Mucosa of descending colon (tissue), 3 donors: ENCODE measurements at places on chromosomes 3 and 15. TPM values are rescaled to one million over a fixed set of nuclear protein-coding genes. Genes with fewer than 3 reads are reported as not detected.
A peak's percentile ranks its signal among the peaks of the same experiment; 100 is the strongest.

DNA sequence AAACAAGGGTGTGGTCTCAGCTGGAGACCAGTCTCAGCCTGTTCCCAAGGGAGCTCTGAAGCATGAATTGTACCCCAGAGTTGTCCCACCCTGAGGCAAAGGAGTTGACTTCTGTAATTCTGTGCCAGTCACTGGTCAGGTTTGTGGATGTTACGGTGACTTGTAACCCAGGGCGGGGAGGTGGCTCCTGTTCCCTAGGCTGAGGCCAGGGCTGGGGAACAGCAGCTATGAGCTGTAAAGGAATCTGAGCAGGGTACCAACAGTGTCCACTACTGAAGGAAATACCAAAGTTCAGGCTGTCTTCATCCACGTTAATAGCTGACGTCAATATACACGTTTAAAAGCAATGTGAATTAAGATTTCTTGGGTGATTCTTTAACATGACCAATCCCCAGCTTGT is 266.2 kb downstream of the ABHD5 start:
- DNase-seq = no peak

- DNase-seq = peak; percentile 68
These were observed at the start of gene LTK for GRCh38 chr15:41513506-41514227. TSS of gene LTK (minus strand) at chr15:41513827. CDS start at chr15:41513709, 118 bp downstream.

DNA sequence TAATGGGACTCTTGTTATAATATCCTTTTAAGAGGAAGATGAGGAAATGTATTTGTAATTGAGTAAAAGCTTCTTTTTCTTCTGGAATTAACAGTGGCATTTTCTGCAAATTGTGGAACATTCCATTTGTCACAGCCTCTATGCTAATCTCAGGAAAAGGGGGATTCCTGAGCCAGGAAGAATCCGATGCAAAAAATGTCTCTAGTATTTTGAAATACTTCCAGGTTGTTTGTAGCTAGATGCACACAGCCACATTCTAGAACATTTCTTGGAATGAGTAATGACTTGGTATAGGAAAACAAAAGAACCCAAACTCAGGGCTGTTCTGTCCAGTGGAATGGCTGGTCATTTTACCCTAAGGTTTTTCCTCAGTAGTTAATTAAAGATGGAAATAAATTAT is 98.5 kb upstream of the SLC2A2 start:
- no peak for DNase-seq

- no peak for DNase-seq
These were observed 18.2 kb upstream of the SNRPA1 start for GRCh38 chr15:101313041-101313761.

PRR20G gene
- total RNA-seq = not detected

DNA sequence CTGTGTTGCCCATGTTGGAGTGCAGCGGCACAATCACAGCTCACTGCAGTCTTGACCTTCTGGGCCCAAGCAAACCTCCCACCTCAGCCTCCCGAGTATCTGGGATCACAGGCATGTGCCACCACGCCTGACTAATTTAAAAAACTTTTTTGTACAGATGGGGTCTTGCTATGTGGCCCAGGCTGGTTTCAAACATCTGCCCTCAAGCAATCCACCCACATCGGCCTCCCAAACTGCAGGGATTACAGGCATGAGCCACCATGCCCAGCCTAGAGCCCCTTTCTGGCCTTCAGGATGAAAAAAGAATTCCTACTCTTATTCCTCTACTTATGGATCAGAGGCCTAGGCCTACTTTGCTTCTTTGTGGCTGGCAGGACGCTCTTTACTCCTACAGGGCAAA is 39.6 kb downstream of the CHAC1 start:
- no peak for DNase-seq

GRCh38 chr3:9349321-9350117 is 13.3 kb upstream of the THUMPD3 start:
- DNase-seq = no peak

DNA sequence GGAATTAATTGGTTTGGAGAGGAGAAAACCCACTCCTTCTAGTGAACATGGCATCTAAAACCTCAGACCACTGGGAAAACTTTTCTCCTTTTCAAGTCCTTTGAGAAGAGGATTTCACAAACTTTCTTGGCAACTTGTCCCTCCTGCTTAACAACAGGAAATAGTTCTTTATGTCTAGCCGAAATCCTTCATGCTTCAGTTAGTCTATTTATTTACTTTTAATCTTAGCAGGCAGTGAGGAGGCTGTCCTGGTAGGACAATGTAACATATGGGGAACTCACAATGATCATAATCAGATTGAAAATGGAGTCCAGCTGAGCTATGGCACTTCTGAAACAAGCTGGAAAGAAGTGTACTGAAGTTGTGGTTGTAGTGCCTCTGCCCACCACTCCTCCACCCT is 50.6 kb downstream of the KY start:
- DNase-seq = no peak

KATNBL1 gene
- total RNA-seq = 52.6 TPM

DNA sequence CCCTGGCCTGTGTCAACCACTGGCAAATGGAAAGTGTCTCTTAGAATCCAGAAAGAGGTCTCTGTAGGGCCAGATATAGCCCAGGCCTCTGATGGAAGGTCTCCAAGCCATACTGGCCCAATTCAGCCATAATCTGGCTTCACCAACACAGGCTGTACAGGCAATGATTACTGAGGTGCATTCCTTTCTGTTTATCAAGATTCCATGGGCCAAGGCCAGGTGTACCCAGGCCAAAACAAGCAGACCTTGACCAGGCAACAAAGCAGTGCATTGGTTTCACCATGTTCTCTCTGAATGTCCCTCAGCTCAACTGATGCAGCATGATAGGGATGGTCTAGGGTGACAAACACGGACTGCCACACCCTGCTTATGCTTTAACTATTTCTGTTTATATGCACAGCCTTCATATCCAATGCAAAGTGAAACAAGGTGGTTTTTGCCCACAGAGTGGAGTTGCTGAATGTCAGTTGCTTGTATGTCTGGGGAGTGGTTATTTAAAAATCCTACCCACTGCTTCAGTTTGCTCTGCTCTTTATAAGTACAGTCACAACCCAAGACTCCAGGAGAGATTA is 25.2 kb downstream of the CCNL1 start:
- no peak for DNase-seq

GRCh38 chr3:133117342-133117741 is 79.2 kb downstream of the TMEM108 start:
- no peak for DNase-seq

GRCh38 chr15:61182946-61183345 is 46.2 kb downstream of the RORA start:
- no peak for DNase-seq

DNA sequence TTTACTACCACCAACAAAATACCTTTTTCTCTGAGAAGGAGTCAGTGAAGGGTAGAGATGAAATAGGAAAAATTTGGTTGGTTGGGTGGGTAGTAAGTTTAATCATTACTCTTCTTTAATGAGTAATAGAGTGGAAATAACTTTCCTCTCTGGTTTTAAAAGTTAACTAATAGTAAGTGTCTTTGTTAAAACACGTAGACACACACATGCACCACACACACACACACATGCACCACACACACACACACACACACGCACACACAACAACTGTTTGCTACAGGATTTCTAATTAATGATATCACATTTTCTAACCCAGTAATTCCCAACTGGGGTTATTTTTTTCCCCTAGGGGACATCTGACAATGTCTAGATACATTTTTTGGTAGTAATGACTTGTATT is 84.1 kb downstream of the CHL1 start:
- no peak for DNase-seq

DNA sequence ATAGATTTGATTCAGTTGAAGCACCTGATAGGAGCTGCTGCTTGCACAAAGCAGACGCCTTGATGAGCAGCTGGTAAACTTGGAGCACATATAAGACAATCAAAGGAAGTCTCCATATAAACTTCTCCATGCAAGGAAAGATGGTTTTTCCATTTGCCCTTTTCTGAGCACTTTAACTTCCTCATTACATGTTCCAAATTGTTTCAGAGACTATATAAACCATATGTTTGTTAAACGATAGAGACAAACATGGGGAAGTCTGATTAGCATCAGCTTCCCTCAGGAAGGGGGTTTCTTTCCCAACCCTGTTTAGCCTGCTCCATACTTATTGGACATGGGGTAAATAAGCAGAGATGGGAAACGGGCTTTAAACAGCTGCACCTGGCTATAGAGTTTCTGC is 88.0 kb downstream of the DHX36 start:
- no peak for DNase-seq

LDHAL6B gene
- total RNA-seq = not detected

GRCh38 chr15:33022629-33023028 is 171.9 kb downstream of the FMN1 start:
- no peak for DNase-seq

GMNC gene
- not detected for total RNA-seq

NLGN1 gene
- 14.3 TPM for total RNA-seq

GRCh38 chr3:147616998-147617619 is 207.9 kb downstream of the ZIC1 start:
- no peak for DNase-seq

DNA sequence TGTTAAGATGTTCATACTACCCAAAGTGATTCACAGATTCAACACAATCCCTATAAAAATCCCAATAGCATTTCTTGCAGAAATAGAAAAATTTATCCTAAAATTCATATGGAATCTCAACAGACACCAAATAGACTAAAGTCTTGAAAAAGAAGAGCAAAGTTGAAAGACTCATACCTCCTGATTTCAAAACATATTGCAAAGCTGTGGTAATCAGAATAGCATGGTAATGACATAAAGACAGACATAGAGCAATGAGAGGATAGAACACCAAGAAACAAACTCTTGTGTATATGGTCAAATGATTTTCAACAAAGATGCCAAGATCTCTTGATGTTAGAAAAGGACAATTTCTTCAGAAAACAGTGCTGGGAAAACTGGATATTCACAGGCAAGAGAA is 8.3 kb downstream of the GLB1 start:
- no peak for DNase-seq

BUB1B gene
- total RNA-seq = 5.0 TPM

DNA sequence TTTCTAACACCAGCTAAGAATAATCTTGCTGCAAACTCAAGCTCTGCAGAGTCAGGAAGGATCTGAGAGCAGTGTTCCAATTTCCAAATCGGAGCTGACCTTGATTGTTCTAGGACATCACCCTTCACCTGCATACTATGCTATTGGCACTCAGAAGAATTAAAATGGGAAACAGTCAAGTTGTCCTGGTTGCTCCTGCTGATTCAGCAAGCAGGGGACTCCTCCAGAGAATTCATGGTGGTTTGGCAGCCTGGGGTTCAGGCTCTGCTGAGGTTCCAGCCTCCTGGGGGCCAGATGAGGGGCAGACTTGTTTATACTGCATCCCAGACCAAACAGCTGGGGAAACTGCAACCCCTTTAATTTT is 213.7 kb upstream of the ADAMTS9 start:
- DNase-seq = no peak

IGF1R gene
- total RNA-seq = 47.7 TPM

GRCh38 chr3:121483290-121483689 is 62.5 kb downstream of the POLQ start:
- no peak for DNase-seq

CHRD gene
- total RNA-seq = 2.8 TPM

DNA sequence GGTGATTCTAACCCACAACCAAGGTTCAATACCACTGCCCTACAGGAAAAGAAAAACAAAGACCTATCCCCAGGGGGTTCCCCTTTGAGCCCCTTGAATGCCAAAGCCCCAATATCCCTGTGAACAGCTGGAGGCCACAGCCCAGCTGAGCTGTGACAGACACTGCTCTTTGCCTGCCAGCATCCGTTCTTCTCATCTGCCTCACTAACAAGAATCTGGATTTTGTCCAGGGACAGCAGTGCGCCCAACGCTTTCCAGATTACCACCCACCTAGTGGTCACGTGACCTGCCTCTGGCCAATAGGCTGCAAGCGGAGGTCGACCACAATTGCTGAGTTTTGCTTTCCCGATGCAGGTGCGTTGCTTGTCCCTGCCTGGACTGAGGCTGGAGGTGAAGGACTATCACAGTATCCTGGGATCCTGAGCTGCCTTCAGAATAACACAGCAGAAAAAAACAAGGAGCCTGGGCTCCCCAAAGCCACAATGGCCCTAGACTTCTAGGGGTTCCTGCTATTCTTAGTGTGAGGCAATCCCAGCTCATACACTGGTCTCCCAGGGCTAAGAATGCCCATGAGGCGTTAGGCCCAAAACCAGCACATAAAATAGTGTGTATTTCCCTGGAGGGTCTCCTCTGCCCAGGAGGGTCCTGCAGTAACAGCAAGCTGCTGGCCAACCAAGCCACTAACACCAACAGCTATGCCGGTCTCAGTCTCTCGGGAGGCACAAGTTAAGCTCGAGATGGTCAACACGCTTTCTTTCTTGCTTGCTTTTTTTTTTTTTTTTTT is 13.8 kb downstream of the BDH1 start:
- no peak for DNase-seq

NR2C2 gene
- 56.6 TPM for total RNA-seq

SLC12A1 gene
- total RNA-seq = not detected

- DNase-seq = no peak
These were observed 5.8 kb upstream of the GNAI2 start for GRCh38 chr3:50230104-50230793.

GRCh38 chr3:190621927-190622326 is 108.0 kb downstream of the IL1RAP start:
- DNase-seq = no peak

LOXL1 gene
- total RNA-seq = 7.9 TPM

DNA sequence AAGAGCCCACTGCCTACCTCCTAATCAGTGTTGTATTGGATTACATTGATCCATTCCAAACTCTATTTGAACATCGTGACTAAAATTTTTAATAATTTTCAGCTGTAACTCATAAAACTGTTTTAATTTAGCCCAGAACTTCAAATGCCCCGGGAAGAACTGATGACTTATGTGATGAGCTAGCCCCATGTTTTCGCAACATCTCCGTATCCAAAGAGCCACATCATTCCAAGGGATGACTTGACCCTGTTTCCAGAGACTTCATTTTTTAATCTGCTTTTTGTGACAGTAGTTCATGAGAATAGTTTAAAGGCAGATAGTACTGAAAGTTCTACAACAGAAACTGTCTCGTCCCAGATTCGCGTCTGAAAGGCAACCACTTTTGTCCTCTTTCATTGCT is 97.4 kb downstream of the STAC start:
- DNase-seq = no peak

COL6A5 gene
- 0.06 TPM for total RNA-seq

FBXW12 gene
- not detected for total RNA-seq

DNA sequence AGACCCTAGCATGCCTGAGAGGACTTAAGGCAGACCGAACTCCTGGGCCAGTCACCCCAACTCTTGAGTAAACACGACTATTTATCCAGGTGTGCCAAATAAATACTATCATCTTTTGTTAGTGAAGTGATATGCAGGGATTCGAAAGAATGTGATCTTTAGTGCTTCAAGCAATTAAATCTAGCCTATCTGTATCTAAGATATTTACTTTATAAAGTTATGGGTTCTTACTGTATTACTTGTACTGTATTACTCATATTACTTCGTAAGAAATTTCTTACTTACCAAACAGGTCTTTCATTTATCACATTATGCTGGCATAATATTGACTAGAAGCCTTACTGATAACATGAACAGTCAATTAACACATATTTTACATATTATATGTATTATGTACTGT is 211.6 kb upstream of the NECTIN3 start:
- DNase-seq = no peak
